ENCODE measurements at places on chromosomes 7 and 10.

DNA sequence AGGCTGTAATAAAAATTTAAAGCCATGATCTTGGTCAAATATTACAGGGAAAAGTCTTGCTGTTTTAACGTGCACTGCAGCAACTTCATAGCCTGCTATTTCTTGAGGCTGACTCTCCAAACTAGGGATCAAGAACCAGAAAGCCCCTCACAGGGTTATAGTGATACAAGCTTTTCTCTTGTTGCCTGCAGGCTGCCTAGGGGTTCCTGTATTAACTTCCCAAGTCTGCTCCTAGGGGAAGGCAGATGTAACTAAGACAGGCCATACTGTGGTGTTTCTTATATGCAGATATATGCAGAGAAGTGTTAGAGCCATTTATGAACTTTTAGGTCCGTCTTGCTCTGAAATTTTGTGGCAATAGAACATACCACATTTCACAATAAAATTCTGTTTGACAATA is 175.7 kb downstream of the FOXP2 start:
- DNase-seq = no peak

DNA sequence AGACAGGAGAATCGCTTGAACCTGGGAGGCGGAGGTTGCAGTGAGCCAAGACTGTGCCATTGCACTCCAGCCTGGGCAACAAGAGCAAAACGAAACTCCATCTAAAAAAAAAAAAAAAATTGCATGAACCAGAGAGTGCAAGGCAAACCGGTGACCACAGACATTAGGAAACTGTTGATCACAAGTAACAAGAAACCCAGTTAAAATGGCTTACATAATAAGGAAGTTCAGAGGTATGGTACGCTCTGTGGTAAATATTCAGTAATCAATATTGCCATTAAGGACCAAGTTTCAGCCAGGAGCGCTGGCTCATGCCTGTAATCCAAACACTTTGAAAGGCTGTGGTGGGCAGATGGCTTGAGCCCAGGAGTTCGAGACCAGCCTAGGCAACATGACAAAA is 9.2 kb upstream of the NT5C2 start:
- no peak for DNase-seq

DNA sequence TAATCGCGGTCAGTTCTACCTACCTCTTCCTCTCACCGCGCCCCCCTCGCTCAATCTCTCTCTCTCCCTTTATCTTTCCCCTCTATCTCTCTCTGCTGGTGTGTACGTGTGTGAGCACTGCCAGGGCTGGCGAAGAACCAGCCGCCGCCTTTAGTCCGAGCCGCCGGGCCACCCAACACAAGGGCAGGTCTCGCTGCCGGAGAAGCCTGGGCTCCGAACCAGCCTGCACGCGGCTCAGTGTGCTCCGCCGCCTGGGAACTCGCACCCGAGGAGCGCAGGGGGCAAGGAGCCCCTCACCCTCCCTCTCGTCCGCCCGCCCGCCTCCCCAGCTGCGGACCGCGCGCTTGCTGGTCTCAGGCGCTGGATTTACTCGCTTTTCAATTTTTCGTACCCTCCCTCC is 1.7 kb downstream of the NXPH1 start:
- DNase-seq = no peak

- no peak for DNase-seq
These were observed 626 bp downstream of the ZNF804B start for GRCh38 chr7:88760136-88760515.

Measured in SK-N-SH (cell line).